Body of pancreas (tissue), 4 donors: ENCODE measurements at places on chromosomes 12 and 14. TPM values are rescaled to one million over a fixed set of nuclear protein-coding genes. Genes with fewer than 3 reads are reported as not detected.

KLRK1 gene
- total RNA-seq, result 1.3 TPM

CELA1 gene
- total RNA-seq, result not detected

GRCh38 chr12:41459906-41460214 lies 271.7 kb downstream of the PDZRN4 start:
- no peaks in the 10 kb centered on the region for H3K4me1 ChIP-seq
- H3K4me3 ChIP-seq, result no peak overlapping the region
- no peak overlapping the region for H3K27ac ChIP-seq
- no peaks in the 10 kb centered on the region for H3K27me3 ChIP-seq
- DNase-seq, result no peak
- H3K36me3 ChIP-seq, result no peaks in the 10 kb centered on the region

DNA sequence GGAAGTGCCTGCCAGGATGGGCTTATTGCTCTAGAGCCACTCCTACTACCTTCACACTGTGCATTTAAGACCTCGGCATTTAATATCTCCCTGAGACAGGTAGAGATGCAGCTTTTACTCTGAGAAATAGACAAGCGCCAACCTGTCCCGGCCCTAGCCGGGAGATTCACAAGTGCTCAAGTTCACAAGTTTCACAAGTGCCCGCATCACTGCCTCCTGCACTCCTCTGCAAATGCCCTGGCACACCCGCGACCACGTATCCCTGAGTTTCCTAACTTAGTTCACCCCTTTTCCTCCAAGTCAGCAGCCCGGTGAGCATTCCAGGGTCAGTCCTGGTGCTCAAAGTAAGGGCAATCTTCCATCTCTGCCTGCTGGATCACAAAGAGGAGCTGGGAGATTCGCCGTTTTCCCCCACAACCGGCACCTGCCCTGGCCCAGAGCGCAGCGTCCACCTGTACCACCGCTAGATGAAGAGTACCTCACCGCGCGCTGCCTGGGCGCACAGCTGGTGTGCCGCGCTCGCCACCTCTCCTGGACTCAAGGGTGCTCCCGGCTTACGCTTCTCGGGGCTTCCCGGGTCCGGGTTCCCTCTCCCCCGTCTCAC lies 5.0 kb upstream of the SLC38A4 start:
- H3K4me3 ChIP-seq, result peak overlapping the region; percentile 6
- H3K36me3 ChIP-seq, result no peaks in the 10 kb centered on the region
- no peak overlapping the region for H3K27ac ChIP-seq
- peaks cover 10% of the 10 kb centered on the region for H3K4me1 ChIP-seq
- no peaks in the 10 kb centered on the region for H3K27me3 ChIP-seq
- DNase-seq, result peak; percentile 25

GRCh38 chr12:31210541-31210940 lies 115.4 kb downstream of the SINHCAF start:
- no peaks in the 10 kb centered on the region for H3K36me3 ChIP-seq
- H3K4me3 ChIP-seq, result no peak overlapping the region
- DNase-seq, result no peak
- H3K4me1 ChIP-seq, result peaks cover 6% of the 10 kb centered on the region
- no peak overlapping the region for H3K27ac ChIP-seq

RERG gene
- 10.9 TPM for total RNA-seq

RGS6 gene
- 1.3 TPM for total RNA-seq

RIPK3 gene
- 9.9 TPM for total RNA-seq

DNA sequence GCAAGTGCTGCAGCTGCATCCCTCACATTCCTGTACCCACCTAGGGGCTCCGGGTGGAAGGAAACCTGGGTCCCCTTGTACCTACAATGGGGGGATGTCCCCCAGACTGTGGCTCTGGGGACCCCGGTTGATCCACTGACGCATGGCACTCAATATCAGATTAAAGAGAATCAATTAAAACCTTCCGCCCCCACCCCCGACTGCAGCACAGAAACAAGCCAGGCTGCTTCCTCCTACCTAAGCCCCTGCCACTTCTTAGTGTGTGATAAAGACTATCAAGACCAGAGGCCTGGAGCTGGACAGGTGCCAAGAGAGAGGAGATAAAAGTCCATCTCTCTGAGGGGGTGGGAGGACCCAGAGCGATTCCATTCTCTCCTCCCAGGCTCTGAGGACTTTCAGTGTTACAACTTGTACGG lies 28.2 kb upstream of the RPLP0 start:
- no peak overlapping the region for H3K4me3 ChIP-seq
- H3K36me3 ChIP-seq, result no peaks in the 10 kb centered on the region
- peaks cover 83% of the 10 kb centered on the region for H3K4me1 ChIP-seq
- H3K27me3 ChIP-seq, result no peaks in the 10 kb centered on the region

STXBP6 gene
- 20.1 TPM for total RNA-seq

- no peak overlapping the region for H3K27ac ChIP-seq
- no peak overlapping the region for H3K4me3 ChIP-seq
- H3K4me1 ChIP-seq, result no peaks in the 10 kb centered on the region
- no peaks in the 10 kb centered on the region for H3K27me3 ChIP-seq
- DNase-seq, result no peak
Measured at GRCh38 chr12:66742508-66743367, 63.9 kb upstream of the GRIP1 start.

DNA sequence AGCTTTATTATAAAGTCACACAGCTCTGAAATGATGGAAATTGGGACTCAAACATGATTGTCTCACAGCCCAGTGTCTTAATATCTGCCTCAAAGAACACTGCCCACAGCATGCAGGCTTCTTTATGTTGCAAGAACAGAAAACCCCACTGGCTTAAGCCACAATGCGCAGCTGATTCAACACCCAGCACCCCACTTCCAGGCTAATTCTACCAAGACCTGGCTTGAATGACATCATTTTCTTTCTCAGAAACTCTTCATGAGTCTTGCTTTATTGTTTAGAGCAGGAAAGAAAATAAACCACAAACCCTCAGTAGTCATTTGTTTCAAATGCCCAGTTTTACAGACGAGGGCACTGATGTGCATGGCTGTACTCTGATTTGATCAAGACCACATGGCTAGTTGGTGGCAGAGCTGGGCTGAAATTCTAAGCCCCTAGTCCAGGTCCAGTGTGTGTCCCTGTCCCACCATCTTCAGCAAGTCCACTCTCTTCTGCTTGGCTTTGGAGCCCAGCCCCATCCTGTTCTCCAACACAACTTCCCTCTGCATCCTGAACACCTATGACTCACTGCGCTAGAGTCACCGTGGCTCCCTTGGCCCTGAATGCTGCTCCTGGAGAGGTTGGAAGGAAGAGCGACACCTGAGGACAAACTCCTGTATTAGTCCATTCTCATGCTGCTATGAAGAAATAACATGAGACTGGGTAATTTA lies 50.3 kb upstream of the SRSF5 start:
- H3K36me3 ChIP-seq, result no peaks in the 10 kb centered on the region
- H3K4me1 ChIP-seq, result peaks cover 33% of the 10 kb centered on the region
- H3K27me3 ChIP-seq, result no peaks in the 10 kb centered on the region
- no peak for DNase-seq
